ENCODE measurements at places on chromosomes 2 and 18.

- H3K4me1 ChIP-seq = no peaks in the 10 kb centered on the region
- no peak overlapping the region for H3K27ac ChIP-seq
- no peaks in the 10 kb centered on the region for H3K36me3 ChIP-seq
- no peak overlapping the region for H3K4me3 ChIP-seq
Measured at GRCh38 chr2:30026091-30027055, 105.0 kb upstream of the ALK start.

GRCh38 chr2:205408696-205409095 lies 273.6 kb upstream of the NRP2 start:
- H3K4me3 ChIP-seq = no peak overlapping the region
- no peak overlapping the region for H3K27ac ChIP-seq
- H3K27me3 ChIP-seq = no peaks in the 10 kb centered on the region
- no peak for DNase-seq
- H3K36me3 ChIP-seq = peaks cover 3% of the 10 kb centered on the region
- no peaks in the 10 kb centered on the region for H3K4me1 ChIP-seq

DNA sequence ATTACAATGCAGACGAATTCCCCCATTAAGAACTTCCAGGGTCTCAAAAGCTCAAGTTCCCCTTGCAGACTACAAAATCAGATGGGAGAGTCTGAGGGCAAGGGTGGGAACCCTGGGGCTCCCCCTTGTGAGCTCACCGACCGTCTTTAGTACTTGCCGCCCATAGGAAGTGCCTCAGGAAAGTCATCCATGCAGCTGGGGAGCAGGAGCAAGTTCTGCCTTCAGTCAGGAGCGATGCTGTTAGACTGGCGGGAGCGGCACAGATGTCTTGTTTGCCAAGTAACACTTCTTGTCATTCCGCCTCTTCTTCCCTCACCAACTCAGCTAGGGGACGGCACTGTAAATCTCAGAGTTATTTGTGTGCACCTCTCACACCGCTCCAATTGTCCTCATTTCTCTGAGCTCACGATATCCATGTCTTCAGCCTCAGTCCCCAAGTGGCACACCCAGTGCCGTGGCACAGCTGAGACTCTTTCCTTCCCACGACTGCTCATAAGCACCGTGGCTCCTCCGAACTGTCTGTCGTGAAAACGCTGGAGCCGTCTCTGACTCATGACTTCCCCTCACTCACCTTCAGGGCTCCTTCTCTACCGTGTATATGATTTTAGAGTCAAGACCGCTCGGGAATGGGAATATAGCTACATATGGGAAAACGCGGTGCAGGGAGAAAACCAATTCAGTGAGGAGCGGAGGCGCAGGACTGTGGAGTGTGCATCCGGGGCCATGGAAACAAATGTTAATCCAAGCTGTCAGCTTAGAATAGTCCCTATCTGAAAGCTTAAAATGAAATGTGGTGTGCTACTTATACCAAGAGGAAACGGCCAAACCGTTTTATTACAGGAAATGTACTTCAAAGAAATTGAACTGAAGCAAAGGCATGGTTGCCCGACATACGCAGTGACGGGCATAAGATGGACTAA lies 34.0 kb downstream of the UXS1 start:
- peak; percentile 49 for DNase-seq
- H3K4me1 ChIP-seq = peaks cover 39% of the 10 kb centered on the region
- H3K4me3 ChIP-seq = peak overlapping the region; percentile 89
- peak overlapping the region; percentile 96 for H3K27ac ChIP-seq
- H3K27me3 ChIP-seq = no peaks in the 10 kb centered on the region

DNA sequence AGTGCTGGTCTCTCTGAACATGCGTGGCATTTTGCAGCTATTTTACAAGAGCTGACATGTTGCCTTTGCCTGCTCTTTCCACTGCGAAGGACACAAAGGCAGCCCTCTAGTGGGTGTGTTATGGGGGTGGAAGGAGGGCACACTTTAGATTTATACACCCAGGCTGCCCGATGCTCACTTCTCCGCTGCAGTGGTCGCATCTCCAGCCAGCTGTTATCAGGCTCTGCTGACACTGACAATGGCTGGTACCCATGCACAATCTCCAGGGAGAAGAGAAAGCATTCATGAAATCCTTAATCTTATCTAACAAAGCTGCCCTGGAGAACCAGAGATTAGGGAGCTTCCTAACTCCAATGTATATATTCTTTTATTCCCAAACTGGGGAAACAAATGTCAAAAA lies 113.5 kb downstream of the EPHA4 start:
- peaks cover 15% of the 10 kb centered on the region for H3K4me1 ChIP-seq
- no peak overlapping the region for H3K4me3 ChIP-seq
- DNase-seq = no peak
- H3K36me3 ChIP-seq = peaks cover 3% of the 10 kb centered on the region
- H3K27me3 ChIP-seq = no peaks in the 10 kb centered on the region

DNA sequence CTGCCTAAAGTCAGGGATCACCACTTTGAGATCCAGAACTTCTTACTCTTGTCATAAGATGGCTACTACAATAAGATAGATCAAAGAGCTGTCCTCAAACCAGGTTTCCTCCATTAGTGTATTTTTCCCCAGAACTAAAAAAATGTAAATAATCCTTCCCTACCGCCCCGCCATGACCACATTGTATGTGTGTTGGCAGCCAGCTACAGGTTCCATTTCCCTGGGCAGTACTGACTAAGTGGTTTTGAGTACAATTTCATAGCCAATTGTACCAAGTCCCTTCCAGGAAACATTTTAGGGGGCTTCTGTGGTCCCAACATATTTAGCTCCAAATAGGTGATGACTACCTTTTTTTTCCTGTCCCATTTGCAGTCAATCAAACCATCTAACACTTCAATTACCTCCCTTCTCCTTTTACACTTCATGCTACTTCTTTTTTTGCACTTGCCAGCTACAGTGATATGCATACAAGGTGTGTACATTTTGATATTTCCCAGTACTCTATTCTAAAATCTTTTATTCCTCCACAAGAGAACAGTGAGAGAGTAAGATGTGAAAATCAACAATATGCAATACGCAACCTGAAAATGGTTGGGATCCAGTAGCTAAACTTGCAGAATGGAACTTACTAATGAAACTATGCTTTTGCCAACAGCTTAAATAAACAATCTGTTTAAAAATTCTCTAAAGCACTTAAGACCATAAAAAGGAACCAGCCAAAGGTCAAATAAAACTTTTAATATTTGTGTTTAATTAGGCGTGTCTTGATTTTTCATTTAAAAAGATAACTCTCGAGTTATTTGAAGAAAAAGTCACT lies 3.9 kb downstream of the PUM2 start:
- peaks cover 15% of the 10 kb centered on the region for H3K36me3 ChIP-seq
- H3K27me3 ChIP-seq = no peaks in the 10 kb centered on the region
- peaks cover 64% of the 10 kb centered on the region for H3K4me1 ChIP-seq
- peak overlapping the region; percentile 56 for H3K4me3 ChIP-seq
- H3K27ac ChIP-seq = no peak overlapping the region

GRCh38 chr2:7740114-7740513 lies 822.9 kb downstream of the RNF144A start:
- H3K4me1 ChIP-seq = peaks cover 72% of the 10 kb centered on the region
- DNase-seq = no peak
- peak overlapping the region; percentile 78 for H3K27ac ChIP-seq
- H3K36me3 ChIP-seq = peaks cover 9% of the 10 kb centered on the region
- peak overlapping the region; percentile 3 for H3K4me3 ChIP-seq

DNA sequence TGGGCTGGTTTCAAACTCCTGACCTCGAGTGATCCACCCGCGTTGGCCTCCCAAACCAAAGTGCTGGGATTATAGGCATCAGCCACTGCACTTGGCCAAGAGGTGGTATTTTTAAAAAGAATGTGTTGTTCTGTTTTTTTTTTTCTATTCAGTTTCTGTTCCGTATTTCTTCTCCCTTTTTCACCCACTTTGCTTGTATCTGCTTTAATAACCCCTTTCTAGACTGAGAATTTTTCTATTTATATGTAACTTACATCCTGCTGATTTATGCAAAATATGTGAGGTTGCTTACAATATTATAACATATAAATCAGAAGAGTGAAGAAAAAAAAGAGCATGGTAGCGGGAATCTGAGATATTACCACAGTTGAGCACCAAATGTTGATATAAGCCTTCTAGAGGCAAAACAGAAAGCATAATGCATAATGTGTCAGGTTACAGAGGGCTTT lies 17.2 kb upstream of the LYPD6B start:
- peaks cover 3% of the 10 kb centered on the region for H3K36me3 ChIP-seq
- no peak for DNase-seq
- peaks cover 4% of the 10 kb centered on the region for H3K4me1 ChIP-seq
- no peaks in the 10 kb centered on the region for H3K27me3 ChIP-seq
- no peak overlapping the region for H3K4me3 ChIP-seq
- H3K27ac ChIP-seq = no peak overlapping the region

- H3K27me3 ChIP-seq = no peaks in the 10 kb centered on the region
- no peak for DNase-seq
- H3K36me3 ChIP-seq = peaks cover 8% of the 10 kb centered on the region
- no peak overlapping the region for H3K4me3 ChIP-seq
- H3K27ac ChIP-seq = no peak overlapping the region
Measured at GRCh38 chr2:69995511-69995910, 34.1 kb upstream of the ASPRV1 start.

DNA sequence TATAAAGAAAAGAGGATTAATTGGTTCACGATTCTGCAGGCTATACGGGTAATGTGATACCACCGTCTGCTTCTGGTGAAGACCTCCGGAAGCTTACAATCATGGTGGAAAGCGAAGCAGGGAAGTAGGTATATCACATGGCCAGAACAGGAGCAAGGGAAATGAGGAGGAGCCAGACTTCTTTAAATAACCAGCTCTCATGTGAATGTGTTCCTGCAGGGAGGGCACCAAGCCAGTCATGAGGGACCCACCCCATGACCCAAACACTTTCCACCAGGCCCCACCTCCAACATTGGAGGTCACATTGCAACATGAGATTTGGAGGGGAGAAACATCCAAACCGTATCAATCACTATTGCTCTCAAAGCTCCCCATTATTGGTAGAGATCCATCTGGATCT lies 61.8 kb downstream of the EFEMP1 start:
- H3K36me3 ChIP-seq = no peaks in the 10 kb centered on the region
- H3K27me3 ChIP-seq = no peaks in the 10 kb centered on the region
- no peaks in the 10 kb centered on the region for H3K4me1 ChIP-seq

- no peak overlapping the region for H3K4me3 ChIP-seq
- no peak overlapping the region for H3K27ac ChIP-seq
- H3K4me1 ChIP-seq = no peaks in the 10 kb centered on the region
Measured at GRCh38 chr2:61841286-61841685, 12.6 kb downstream of the FAM161A start.

DNA sequence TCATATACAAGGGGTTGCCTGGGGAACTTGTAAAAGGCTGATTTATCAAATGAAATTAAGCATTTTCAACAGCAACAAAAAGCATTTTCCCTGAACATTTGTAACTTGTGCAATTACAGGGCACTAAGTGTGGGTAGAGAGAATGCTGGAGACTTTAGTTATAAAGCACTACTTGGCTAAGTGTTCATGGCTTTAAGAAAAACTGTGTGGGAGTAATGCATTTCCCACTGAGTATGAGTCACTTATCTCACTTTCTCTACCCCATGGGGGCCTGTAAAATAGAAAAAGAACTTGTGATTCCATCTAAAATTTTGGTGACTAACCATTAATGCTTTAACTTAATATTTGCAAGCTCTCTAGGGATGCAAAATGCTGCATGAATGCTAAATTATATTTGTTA lies 193.4 kb downstream of the CCDC102B start:
- H3K36me3 ChIP-seq = no peaks in the 10 kb centered on the region
- no peak overlapping the region for H3K4me3 ChIP-seq
- no peaks in the 10 kb centered on the region for H3K27me3 ChIP-seq
- no peak overlapping the region for H3K27ac ChIP-seq
- no peak for DNase-seq

- no peaks in the 10 kb centered on the region for H3K4me1 ChIP-seq
- no peak overlapping the region for H3K4me3 ChIP-seq
- DNase-seq = no peak
- H3K27ac ChIP-seq = no peak overlapping the region
- no peaks in the 10 kb centered on the region for H3K27me3 ChIP-seq
Measured at GRCh38 chr2:72765997-72766609, 59.7 kb downstream of the EXOC6B start.

GRCh38 chr2:157107877-157108276 lies 149.6 kb upstream of the GALNT5 start:
- no peak overlapping the region for H3K27ac ChIP-seq
- no peak overlapping the region for H3K4me3 ChIP-seq
- no peaks in the 10 kb centered on the region for H3K36me3 ChIP-seq

GRCh38 chr2:160719116-160719515 lies 225.5 kb upstream of the RBMS1 start:
- H3K4me1 ChIP-seq = no peaks in the 10 kb centered on the region
- H3K36me3 ChIP-seq = no peaks in the 10 kb centered on the region
- peaks cover 36% of the 10 kb centered on the region for H3K27me3 ChIP-seq
- no peak overlapping the region for H3K27ac ChIP-seq
- H3K4me3 ChIP-seq = no peak overlapping the region

DNA sequence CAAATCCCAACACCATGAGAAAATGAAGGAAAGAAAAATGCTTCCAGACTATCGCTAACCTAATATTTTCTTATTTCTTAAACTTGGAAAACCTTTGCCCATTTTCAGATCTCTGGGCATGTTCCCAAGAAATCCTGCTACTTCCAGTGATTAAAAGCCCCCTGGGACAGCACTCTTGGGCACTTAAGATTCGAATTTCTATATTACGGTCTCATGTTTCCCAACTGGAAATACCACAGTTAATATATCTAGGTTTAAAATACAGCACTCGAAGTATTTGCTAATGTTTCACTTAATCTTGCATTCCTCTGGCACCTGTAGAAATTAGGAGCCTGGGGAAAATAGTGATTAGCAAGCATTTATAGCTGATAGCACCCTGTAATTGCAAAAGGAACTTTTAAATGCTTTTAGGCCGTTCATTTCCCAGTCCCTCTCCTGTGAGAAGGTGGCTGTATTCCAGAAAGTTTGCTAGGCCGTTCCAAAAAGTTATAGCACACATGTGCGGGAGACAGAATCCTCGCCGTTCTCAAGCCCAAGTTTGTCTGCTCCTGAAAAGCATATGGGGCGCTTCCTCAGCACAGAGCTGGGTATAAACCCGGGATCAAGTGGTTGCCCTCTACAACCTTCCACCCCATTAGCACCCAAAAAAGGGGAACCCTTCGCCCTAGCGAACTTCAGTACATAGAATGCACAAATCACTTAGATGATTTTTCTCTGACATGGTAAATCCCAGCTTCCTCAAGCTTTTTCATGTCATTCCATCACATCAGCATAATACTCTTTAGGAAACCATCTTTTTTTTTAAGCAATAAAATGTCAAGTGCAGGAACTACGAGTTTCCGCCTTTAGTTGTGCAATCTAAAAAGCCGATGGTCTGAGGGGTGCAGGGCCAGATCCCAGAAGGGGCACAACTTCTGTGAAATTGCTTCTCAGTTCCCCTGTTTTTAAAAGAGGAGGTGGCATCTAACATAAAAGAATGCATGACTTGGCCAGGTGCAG lies 60.6 kb downstream of the DIPK1C start:
- no peaks in the 10 kb centered on the region for H3K36me3 ChIP-seq
- H3K27ac ChIP-seq = no peak overlapping the region
- H3K27me3 ChIP-seq = peaks cover 51% of the 10 kb centered on the region
- H3K4me1 ChIP-seq = peaks cover 5% of the 10 kb centered on the region

Data from effector memory CD8-positive, alpha-beta T cell (primary cell).